Stimulated activated CD8-positive, alpha-beta memory T cell treated with anti-CD3 and anti-CD28 coated beads, Interleukin-2, amount 100 ng/mL, for 1 hour (primary cell): ENCODE measurements at places on chromosomes 4 and X.

DNA sequence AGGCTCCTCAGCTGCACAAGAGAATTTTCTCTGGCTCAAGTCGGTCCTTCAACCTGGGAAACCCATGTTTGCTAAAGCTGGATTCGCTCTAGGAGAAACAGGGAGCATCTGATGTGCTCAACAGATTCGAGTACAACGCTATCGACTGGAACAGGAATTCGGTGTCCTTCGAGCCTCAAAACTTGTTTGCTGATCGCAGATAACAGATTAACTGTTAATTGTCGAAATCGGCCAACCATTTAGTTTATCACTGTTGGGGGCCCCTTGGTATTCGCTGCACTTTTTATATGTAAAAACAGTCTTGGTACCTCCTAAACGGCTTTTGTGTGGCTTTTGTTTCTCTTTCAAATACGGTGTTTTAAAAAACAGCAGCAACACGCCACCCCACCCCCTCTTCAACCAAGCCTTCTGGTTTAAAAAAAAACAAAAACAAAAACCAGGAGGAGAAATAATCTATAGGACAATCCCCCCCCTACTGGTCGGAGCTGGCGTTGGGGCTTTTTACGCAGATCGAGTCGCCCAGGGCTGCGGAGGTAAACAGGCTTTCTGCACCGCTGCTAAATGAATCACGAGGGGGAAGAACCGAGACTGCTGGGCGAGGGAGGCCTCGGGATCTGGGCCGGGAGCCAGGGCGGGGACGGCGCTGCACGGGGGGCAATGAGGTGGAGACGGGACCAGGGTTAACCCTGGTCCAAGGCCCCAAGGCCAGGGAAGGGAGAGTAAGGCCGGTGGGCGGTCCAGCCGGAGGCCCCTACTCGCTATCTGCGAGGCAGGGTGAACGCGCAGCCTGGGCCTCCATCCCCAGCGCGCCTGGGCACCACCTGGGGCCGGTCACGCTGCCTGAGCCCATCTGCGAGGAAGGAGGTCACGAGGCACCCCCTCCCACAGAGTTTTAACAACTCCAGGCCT lies 71.7 kb upstream of the BCOR start:
- DNase-seq: peak; percentile 58

- DNase-seq: no peak
These were observed 75.2 kb downstream of the GABRB1 start for GRCh38 chr4:47106561-47106960.

- DNase-seq: no peak
These were observed 79.5 kb downstream of the AFF1 start for GRCh38 chr4:87014284-87014782.

DNA sequence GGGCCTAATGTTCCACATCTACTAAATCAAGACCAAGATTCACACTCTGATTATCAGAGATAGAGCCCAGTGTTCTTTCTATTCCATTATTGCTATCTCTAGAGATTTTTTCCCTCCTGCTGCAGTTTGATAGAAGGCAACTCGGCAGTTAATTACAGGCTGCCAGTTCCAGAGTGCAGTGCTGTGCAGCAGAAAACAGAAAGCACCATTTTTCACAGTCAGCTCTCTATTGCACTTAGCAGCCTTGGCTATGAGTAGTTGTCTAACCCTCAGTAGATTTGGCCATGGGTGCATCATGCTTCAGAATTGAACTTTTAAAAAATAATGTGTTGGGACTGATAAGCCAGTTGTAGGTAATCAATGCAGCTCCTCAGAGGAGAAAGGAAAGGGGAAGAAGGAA lies 295.3 kb downstream of the MID1IP1 start:
- no peak for DNase-seq

GRCh38 chr4:96375367-96375766 lies 535.5 kb downstream of the PDHA2 start:
- no peak for DNase-seq

GRCh38 chr4:81084029-81084428 lies 53.5 kb downstream of the BMP3 start:
- DNase-seq: no peak

DNA sequence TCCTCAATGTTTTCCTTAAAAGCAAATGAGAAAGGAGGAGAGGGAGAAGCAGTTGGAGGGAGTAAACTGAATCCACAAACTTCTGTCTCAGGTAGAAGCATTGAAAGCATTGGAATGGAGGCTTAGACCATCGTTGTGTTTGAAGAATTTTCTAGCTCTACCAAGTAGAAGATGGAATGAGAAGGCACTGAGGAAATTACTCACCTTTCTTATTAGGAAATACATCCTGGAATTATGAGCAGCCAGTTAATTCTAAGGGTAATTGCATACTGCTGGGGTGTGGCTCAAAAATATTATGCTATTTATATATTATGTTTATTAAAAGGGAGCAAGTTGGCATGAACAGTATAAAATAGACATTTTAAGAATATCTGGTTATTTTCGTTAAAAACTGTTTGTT lies 12.9 kb downstream of the PGM2 start:
- DNase-seq: no peak

- DNase-seq: no peak
These were observed 13.7 kb downstream of the APELA start for GRCh38 chr4:164890691-164891090.

DNA sequence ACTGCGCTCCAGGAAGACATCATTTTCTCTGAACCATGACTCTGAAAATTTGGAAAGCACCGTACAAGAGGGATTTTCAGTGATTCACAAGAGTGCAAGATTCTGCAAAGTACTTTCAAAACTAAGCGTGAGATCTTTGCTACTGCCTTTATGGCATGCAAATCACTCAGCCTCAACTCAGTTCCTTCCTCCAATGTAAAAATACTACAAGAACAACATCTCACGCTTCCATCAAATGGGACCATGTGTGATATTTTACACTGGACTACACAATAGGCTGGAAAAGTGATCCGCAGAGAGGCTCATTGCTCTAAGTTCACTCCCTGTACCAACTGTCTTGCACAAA lies 674 bp upstream of the IL15 start:
- DNase-seq: no peak

DNA sequence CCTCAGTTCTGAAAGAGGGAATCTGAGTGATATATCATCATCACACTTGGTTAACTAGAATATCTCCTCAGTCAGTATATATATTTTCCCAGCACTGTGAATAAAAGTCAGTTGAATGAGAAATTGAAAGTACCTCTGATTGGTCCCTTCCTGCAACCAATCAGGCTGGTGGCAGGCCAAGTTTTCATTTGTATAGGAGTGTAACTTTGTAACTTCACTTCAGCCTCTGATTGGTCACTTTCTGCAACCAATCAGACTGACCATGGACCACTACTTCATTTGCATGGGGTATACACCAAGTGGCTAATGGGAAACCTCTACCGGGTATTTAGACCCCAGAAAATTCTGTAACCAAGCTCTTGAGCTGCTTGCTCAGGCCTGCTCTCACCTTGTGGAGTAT lies 2.0 kb upstream of the PGK1 start:
- no peak for DNase-seq

DNA sequence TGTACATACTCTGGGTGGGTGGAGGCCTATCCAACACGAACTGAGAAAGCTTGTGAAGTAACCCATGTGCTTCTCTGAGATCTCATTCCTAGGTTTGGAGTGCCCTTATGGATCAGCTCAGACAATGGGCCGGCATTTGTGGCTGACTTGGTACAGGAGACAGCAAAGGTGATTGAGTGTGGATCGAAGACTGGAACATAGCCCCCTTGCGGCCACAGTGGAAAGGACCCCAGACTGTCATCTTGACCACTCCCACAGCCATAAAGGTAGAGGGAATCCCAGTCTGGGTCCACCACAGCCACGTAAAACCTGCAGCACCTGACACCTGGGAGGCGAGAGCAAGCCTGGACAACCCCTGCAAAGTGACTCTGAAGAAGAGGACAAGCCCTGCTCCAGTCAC lies 598.0 kb upstream of the AADAT start:
- no peak for DNase-seq

DNA sequence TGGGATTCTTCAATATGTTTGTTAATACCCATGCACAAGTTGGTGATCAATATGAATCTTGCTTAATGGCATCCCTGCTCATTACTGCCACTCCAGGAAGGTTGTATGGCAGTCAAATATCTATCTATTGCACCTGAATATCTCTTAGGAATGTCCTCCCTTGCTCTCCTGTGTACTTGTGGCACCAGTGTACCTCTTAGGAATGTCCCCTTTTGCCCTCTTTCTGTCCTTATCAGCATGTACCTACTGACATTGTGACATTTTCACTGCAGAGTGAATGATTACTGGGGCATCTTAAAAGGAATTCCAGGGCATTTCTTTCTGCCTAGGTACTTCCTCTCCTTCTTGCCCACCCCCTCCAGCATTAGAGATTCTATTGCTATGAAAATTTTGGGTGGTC lies 163.8 kb upstream of the CENPE start:
- DNase-seq: no peak

- DNase-seq: no peak
These were observed 131.2 kb upstream of the HHIP start for GRCh38 chr4:144514736-144515135.
